Adipocyte (in vitro differentiated cells): ENCODE measurements at places on chromosomes 4 and X.
A peak's percentile ranks its signal among the peaks of the same experiment; 100 is the strongest.

- no peak for DNase-seq
Measured at GRCh38 chrX:112967903-112968302, 127.3 kb upstream of the AMOT start.

DNA sequence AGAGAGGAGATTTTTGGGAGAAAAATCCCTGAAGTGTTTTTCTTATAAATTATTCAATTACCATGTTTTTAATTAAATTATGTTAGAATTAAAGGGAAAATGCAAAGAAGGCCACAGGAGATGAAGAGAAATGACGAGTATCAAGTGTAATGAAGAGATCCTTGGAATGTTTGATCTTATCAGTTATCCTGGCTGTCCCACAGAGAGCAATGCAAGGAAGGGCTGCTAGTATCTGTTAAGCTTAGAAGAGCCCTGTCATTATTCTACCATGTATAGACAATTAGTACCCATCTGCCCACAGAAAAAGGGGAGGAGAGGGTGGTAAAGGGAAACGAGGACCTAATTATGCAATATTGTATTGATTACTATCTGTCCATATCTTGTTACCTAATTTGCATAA lies 257.1 kb downstream of the BANK1 start:
- DNase-seq, result no peak

DNA sequence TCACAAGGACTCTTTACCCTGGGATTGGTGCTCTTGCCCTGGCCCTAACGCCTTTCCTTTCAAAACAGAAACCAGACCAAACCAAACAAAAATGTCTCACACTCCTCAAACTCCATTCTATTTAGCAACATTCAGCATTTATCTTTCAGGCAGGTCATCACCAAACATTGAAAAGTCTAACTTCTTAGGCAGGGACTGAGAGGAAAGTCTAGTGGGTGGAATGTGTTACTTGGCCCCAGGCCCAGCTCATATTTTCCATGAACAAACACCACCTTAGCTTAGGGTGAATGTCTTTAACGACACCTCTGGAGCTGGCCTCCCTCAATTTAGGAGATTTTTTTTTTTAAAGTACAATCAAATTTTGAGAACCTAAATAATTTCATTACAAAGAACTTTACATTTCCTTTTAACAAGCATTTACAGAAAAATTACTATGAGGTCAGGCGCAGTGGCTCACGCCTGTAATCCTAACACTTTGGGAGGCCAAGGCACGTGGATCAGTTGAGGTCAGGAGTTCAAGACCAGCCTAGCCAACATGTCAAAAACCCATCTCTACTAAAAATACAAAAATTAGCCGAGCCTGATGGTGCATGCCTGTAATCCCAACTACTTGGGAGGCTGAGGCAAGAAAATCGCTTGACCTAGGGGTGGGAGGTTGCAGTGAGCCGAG lies 10.2 kb upstream of the N4BP2 start:
- peak; percentile 71 for DNase-seq

GRCh38 chr4:177960566-177960965 lies 518.3 kb upstream of the AGA start:
- DNase-seq, result no peak

DNA sequence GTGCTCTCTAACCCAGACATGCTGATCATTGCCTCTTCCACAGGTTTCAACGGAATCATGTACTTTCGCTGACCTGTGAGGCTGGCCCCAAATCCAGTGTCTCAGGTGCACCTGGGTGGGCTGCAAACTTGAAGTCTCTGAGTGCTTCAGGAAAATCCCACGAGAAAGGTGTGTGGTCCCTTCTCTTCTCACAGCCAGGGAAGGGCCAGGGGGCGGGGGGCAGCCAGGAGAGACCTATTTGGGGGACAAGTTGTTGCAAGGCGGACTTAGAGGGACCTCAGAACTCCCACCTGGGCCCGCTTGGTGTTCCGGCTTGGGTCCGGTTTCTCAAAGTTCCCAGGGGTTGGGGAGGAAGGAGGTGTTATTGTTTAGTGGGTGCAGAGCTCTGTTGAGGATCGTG lies 80.0 kb downstream of the HMX1 start:
- no peak for DNase-seq

DNA sequence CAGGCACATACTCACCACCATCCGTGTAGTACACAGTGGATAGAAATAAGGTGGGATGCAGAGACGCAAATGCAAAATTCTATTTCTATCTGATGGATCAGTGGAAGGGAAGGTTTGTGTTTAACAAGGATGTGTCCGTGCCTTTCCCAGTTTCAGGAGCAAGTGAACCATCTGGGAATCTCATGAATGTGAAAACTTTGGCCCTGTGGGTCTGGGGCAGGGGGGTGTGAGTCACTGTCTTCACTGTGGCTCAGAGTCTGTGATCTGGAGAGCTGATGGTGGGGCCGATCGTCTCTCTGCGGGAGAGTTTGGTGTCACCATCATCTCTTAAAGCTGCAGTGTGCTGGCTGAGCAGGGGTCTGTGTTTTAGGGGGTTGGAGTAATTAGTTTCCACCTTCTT lies 179.3 kb upstream of the STS start:
- DNase-seq, result no peak

GRCh38 chr4:133624744-133625143 lies 475.6 kb downstream of the PCDH10 start:
- no peak for DNase-seq

- DNase-seq, result no peak
Measured at GRCh38 chr4:7254736-7255487, 62.6 kb downstream of the SORCS2 start.

DNA sequence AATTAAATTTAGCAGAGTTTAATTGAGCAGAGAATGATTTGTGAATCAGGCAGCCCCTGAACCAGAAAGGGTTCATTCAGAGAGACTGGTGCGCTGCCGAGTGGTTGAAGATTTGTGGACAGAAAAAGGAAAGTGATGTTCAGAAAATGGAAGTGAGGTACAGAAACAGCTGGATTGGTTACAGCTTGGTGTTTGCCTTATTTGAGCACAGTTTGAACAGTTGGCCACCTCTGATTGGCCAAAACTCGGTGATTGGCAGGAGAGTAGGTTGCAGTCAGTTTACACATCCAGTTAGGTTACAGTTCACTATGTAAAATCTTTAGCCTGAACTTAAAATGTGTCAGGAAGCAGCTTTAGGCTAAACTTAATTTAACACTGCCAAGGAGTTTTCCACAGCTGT lies 14.9 kb downstream of the MID1IP1 start:
- DNase-seq, result no peak

DNA sequence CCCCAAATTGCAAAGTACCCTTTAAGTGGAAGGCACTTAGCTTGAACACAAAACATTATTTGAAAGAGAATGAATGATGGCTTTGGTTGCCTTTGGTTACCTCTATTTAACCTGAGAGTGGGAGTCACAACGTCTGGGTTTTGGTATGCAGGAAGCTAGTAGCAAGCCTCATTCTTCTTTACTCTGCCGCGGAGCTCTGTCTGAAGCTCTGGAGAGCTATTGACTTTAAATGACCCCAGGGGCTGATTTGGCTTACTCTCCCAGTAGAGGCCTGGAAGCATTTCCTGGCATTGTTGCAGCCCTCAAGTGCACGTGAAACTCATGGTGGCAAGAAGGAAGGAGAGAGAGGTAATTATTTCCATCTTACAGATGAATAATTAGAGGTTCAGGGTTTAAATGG lies 81.8 kb upstream of the MAGEA4 start:
- DNase-seq, result no peak

DNA sequence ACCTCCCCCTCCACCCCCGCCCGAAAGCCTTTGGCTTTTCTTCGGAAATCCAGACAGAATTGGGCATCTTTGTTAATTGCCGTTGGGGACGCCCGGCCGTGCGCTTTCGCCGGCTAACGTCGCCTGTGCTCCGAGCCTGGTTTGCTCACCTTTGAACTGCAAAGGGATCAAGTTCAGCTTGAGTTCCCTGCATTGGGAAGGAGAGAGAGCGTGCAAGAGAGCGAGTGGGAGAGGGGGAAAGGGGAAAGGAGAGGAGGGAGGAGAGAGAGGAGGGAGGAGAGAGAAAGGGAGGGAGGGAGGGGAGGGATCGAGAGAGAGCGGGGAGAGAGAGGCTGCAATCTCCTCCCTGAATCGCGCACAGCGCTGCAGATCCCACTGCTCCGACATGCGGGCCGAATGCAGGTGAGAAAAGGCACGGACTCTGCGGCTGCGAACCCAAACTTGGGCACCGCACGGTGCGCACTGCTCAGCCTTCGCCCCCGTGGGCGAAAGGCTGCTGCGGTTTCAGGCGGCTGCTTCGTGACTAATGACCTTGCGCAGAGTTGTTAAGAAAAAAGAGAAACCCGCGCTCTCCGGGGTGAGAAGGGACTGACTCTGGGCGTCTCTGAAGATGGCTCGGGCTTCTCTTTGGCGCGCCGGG lies at the start of gene PCDH7:
PCDH7 (plus strand) TSS at position 349 of the 640 bp plus-strand sequence. CDS start 1,054 bp downstream, outside the sequence.
- DNase-seq, result peak; percentile 82

- no peak for DNase-seq
Measured at GRCh38 chr4:100525686-100526085, 7.9 kb upstream of the EMCN start.

DNA sequence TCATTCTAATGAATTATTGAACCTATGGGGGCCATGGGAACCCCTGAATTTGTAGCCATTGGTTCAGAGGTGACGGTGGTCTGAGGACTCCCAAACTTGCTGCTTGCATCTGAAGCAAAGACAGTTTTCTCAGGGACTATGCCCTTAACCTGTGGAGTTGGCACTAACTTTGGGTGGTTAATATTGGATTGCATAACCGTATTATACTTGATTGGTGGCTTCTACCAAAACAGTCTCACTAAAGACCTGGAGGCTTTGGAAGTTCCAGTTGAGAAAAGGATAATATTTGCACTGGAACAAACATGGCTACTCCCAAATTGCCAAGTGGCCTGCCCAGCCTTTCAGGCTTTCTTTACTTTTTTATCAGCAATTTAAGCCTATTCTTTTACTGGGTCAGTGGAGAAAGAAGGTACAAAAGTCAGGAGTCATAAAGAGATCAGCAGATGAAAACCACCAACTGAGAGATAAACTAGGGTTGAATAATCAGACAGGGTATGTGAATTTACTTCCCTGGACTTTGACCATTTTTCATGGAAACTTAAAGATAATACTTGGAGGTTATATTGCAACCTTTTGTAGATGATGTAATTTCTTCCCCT lies 7.9 kb upstream of the KLHL8 start:
- DNase-seq, result no peak

GRCh38 chr4:88413801-88414200 lies 35.1 kb downstream of the HERC6 start:
- DNase-seq, result no peak

DNA sequence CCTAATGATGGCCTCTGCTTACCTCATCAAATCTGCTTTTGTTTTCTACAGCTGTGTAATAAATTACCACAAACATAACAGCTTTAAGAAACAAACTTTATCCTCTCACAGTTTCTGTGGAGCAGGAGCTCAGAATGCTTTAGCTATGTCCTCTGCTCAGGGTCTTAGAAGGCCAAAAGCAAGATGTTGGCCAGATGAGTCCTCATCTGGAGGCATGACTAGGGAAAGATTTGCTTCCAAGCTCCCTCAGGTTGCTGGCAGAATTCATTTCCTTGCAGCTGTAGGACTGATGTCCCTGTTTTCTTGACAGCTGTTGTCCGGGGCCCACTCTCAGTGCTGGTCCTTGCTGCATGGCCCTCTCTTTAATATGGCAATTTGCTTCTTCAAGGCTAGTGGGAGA lies 116.7 kb upstream of the PDE5A start:
- no peak for DNase-seq

DNA sequence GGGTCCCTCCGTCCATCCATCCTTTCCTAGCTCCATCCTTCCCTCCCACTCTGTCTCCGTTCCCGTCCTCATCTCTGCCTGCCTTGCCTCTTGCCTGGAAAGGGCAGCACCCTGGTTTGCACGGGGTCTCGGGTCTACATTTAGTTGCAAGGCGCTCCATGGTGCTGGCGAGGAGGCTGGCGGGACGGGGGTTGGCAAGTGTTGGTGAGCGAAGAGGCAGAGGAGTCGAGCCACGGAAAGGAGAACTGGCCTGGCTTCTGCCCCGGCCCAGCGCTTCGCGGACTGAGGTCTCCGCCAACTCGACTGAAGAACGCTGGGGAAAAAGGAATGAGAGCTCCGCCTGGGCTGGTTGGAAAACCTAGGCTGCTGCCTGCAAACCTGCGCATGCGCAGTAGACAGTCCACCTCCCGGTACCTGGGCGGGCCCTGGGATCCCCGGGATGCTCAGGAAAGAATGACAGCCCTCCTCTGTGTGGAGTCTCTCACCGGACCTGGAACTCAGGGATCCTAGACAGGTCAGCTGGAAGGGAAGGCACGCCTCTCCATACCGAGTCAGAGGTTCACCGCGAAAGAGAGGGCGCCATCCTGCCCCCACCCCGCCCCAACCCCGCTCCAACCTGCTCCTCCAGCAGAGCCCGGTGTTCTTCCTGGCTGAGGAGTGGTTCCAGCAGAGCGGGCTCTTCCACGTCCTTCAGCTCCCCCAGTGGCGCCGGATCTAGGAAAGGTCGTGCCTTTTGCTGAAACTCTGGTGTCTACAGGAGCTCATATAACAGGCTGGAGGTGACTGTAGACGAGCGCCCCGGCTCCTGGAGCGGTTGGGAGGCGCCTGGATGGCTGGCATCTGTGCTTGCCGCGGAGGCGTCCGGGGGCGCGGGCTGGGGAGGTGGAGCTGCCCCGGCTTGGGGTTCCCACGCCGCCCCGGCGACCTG lies 6.0 kb downstream of the FRG2 start:
- DNase-seq, result peak; percentile 50

DNA sequence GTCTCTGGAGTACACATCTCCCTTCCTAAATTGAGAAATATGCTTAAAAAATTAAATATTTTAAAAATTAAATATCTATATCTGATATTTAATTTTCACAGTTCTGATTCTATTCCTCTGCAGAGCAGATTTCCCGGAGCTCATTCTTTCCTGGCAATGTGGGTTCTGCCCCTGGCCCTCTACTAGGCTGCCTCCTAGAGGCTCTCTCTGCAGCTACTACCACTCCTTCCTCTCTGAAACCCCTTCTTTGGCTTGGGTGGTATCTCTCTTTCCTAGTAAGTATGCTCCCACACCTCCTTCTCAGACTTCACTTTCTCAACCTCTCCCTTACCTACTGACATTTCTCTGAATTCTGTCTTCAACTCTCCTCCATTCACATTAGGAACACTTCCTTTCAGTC lies 45.3 kb downstream of the RPGR start:
- peak; percentile 34 for DNase-seq

GRCh38 chr4:146073517-146073916 lies 102.0 kb upstream of the LSM6 start:
- peak; percentile 7 for DNase-seq

DNA sequence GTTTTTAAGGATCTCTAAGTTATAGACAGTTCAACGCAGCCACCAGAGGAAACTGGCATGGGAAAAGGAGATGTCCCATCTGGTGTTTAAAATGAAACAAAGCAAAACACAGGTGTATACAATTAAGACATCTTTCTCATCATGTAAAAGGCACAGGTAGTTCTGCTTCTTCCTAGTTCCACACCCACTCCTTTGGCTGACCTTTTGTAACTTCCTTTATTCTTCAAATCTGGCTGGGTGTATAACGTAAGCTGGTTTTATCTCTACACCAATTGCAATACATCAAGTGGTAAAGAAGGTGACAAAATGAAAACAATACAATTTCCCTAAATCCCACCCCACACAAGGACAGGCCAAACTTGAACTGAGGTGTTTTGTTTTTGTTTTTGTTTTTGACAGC lies 27.3 kb upstream of the FBXW7 start:
- DNase-seq, result no peak
